Fibroblast of lung (primary cell): ENCODE measurements at places on chromosomes 4 and X. TPM values are rescaled to one million over a fixed set of nuclear protein-coding genes. Genes with fewer than 3 reads are reported as not detected.

- no peak for DNase-seq
- H3K4me3 ChIP-seq, result no peak overlapping the region
- H3K27ac ChIP-seq, result no peak overlapping the region
- peaks cover 4% of the 10 kb centered on the region for H3K27me3 ChIP-seq
- H3K36me3 ChIP-seq, result no peaks in the 10 kb centered on the region
- no peaks in the 10 kb centered on the region for H3K4me1 ChIP-seq
Measured at GRCh38 chr4:151644622-151645021, 116.2 kb downstream of the GATB start.

The SMIM10L2A gene
- 0.51 and 0.66 TPM in 2 replicates for total RNA-seq

The RAB40A gene
- under 0.01 and 0.17 TPM in 2 replicates for total RNA-seq

DNA sequence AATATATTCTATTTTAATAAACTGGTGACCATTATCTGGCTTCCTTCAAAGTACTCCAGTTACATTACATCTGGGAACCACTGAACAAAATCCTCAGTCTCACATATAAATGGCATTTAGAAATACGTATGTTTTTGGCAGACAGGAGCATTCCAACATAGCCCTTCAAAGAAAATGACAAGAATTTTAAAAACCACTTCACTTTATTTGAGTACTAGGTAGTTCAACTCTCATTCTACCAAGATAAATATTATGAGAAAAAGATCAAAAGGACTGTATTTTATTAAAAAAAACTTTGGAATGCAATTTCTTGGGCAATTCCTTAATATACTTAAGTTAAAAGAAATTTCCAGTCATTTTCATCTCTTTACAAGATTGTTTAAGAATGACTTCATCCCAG is 17.6 kb downstream of the TNIP3 start:
- no peak overlapping the region for H3K27ac ChIP-seq
- H3K36me3 ChIP-seq, result no peaks in the 10 kb centered on the region
- H3K27me3 ChIP-seq, result no peaks in the 10 kb centered on the region
- peak; percentile 91 for DNase-seq
- no peak overlapping the region for H3K4me3 ChIP-seq
